ENCODE measurements at places on chromosomes 6 and 20.

DNA sequence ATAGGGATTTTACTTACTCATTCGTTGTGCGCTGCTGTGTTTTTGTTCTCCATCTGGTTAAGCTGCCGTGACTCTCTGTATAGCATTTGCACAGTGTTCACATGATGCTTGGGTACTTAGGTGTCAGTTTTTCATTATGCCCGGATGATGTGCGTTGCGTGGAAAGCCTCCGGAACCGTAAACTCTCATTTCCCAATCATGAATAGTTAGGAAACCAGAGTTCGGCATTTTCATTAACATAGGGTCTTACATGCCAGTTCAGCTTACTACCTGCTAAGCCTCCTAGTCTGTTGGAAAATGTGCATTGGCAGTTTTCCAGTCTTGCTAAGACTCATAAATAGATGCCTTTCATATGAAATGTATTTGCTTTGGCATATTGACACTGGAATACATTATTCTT is 483.4 kb upstream of the FLRT3 start:
- no peak for DNase-seq

- DNase-seq = no peak
These were observed 24.4 kb upstream of the FKBP1A start for GRCh38 chr20:1417273-1417672.

DNA sequence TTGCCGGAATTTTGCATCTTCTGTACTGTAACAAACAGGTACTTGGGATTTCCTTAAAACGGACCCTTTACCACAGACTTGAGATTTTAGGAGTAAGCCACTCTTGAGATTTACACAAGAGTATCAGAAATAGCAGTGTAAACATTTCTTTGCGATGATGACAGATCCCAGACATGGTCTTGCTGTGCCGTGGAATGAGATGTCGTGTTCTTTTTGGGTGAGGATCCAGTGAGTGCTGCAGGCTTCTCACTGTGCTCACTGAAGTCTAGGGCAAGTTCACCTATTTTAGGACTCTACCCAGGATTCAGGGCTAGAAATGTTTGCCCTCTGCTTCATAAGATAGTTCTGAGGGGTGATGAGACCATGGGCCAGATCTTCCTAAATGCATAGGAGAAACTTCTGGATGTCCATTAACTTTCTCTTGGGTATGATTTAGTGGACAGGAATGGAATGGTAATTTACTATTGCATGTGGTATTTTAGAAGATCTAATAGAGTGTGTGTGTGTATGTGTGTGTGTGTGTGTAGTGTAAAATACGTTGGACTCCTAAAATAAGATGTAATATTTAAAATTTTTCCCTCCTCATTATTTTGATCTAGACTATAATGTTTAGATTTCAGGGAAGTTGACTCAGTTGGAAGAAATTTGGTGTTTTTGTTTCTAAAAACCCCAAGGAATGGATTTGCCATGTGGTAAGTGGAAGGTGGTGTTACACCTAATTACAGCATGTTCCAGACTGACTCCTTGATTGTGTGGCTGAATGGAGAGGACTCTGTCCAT is 8.5 kb downstream of the LRRC1 start:
- no peak for DNase-seq

DNA sequence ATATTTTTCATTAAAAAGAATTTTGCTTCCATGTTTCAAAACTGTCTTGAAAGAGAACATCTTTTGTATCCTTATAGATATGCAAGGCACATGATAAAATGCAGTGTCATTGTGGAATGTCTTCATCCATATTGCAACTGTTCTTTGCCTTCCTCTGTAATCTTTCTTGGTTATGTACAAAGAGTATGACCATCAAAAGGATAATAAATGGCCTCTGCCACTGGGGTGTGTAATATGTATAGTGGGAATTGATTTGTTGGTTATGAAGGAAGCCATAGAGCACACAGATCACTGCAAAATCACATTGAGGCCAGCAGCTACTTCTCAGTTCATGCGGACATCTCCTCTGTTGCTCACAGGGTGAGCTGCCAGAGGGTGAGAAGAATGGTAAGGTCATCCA is 703.5 kb downstream of the TFAP2A start:
- no peak for DNase-seq

- DNase-seq = no peak
These were observed 38.1 kb upstream of the HLA-E start for GRCh38 chr6:30450909-30451841.

GRCh38 chr6:3228046-3228671 is 706 bp upstream of the TUBB2B start:
- DNase-seq = no peak

- DNase-seq = no peak
These were observed 148.0 kb upstream of the PLN start for GRCh38 chr6:118400098-118400497.

GRCh38 chr6:1716868-1717267 is 107.2 kb downstream of the FOXC1 start:
- DNase-seq = no peak

DNA sequence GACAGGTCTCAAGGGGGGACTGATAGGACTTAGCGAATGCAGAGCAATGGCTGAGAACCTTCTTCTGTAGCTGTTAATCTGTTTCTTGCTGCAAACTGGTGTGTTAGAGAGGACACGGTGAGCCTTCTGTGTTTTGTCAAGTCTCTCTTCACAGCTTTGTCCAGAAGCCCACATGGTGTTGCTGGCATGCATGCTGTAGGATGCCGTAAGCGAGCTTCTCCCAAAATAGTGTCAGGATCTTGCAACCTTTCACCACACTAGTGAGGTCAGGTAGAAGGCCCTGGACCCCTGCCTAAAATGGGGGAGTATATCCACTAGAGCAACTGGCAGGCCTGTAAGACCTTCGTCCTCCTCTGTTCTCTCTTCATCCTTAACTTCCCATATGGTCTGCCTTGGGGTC is 51.9 kb upstream of the GLP1R start:
- no peak for DNase-seq

DNA sequence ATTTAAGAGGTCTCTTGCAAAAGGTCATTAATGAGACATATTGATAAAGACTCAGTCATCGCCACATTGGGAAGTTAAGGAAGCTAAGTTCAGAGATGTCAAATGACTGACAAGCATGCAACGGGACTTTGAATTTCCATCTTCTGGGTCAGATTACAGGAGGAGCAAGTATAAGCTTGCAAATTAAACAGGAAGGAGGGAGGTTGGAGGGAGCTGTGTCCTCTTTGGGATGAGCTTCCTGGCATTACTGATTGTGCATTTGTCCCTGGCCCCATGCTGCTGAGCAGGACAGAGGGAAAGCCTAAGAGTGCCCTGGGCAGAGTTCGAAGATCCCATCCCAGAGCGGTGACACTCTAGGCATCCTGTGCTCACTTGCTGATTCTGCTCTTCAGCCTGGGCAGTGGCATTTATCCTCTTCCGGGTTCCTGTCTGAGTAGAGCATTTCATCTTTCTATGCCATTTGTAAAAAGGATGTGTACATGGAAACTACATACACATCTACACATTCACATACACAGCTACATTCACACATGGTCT is 40.5 kb downstream of the SLC22A1 start:
- DNase-seq = no peak

- DNase-seq = no peak
These were observed 10.6 kb downstream of the PNPLA1 start for GRCh38 chr6:36280467-36280866.

GRCh38 chr20:9140162-9140760 is 71.4 kb downstream of the PLCB4 start:
- DNase-seq = no peak

DNA sequence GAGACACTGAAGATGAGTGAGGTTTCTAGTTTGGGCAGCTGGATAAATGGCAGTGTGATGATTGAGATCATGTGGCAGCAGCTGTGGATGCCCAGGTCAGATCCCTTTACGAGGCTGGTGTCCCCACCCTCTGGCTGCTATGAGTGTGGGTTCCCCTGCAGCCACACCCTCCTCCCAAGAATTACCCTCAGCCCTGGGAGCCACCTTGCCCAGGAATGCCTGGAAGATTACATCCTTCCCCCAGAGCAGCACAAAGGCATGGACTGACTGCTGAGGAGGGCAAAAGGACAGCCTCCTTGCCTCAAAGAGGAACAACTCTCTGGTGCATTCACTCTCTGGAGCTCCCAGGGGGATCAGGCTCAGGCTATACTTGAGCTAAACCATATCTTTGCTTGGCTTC is 15.0 kb upstream of the PKHD1 start:
- no peak for DNase-seq

- DNase-seq = no peak
These were observed 101.7 kb upstream of the PMEPA1 start for GRCh38 chr20:57811374-57812020.

- no peak for DNase-seq
These were observed 218.8 kb downstream of the TFAP2A start for GRCh38 chr6:10196090-10196489.

GRCh38 chr6:117448011-117448410 is 22.3 kb upstream of the ROS1 start:
- no peak for DNase-seq

GRCh38 chr6:110874880-110875547 is 429 bp downstream of the AMD1 start:
- no peak for DNase-seq

DNA sequence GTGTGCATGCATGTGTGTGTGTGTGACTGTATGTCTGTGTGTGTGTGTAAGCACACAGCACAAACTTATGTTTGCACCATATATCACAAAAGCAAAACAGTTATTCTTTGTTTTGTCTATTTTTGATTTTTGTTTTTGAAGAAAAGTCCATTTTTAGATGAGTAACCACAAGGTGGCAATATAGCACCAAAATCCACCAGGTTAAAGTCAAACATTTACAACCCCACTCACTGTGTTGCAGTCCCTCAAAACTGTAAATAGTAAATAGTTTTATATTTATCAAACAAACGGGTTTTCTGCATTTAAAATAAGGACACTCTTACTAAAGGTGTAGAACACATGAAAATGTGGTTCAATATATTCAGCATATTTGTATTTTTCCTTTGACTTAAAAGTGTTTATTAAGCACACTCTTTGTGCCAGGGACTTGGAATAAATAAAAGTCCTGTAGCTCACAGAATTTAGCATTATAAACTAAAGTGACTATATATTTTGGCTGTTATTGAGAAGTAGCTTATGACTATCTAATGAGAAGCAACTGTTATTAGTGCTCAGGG is 118.5 kb downstream of the GFRAL start:
- DNase-seq = no peak

- DNase-seq = no peak
These were observed 4.8 kb upstream of the MUC22 start for GRCh38 chr6:31005249-31006020.

- DNase-seq = peak; percentile 10
These were observed 38.6 kb upstream of the SENP6 start for GRCh38 chr6:75563032-75563431.

- no peak for DNase-seq
These were observed 33.1 kb downstream of the SCAF8 start for GRCh38 chr6:154766288-154766687.

DNA sequence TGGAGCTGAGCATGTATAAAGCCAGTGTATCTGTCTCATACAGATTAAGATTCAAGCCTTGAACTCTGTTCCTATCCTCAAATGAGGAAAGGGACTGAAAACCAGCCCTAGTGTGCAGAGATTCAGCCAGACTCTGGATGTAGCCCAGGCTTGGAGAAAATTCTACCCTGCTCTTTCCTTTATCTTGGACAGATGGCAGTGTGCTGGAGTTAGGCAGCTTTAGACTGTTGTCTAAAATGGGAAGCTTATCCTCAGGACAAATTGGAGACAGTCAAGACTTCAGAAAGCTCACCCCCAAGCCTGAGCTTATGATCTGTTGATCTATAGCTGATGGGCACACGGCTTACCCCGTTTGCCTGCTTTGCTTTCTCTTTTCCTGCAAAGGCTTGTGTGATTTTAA is 1057.6 kb downstream of the KIF16B start:
- DNase-seq = no peak

- peak; percentile 50 for DNase-seq
These were observed 31.4 kb downstream of the ACSS2 start for GRCh38 chr20:34907616-34908469.

- DNase-seq = no peak
These were observed 11.1 kb downstream of the TOX2 start for GRCh38 chr20:43925801-43926200.

DNA sequence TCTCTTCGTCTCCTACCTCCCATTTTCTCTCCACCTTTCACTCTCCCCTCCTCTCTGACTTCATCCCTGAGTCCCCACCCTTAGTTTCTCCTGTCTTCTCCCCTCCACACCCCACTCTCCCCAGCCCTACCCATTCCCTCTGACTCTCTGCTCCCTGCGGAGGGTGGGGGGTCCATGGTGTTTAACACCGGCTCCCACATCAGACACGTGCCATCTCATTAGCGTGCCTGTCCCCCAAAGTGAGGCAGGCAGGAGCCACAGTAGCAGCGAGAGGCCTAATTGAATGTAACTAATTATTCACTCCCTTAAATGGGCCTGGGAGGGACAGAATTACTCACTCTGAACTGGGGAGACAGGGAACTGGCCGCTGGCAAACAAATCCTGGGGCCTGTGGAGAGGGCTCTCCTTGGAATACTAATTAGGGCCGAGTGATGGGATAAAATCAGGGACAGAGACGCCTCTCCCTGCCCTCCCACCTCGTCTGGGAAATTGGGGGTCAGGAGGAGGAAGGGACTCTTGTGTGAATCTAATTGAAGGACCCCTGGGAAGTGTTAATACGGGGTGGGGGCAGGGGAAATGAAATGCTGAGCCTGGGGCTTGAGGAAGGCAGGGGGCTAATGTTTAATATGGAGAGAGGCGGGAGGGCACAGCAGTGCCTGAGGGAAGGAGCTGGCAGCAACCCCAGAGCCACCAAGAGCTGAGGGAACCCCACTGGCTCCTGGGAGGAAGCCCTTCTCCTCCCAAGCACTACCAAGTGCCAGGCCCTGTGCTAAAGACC is 17.9 kb downstream of the CD40 start:
- no peak for DNase-seq

GRCh38 chr20:39968495-39968894 is 720.5 kb downstream of the MAFB start:
- DNase-seq = no peak

DNA sequence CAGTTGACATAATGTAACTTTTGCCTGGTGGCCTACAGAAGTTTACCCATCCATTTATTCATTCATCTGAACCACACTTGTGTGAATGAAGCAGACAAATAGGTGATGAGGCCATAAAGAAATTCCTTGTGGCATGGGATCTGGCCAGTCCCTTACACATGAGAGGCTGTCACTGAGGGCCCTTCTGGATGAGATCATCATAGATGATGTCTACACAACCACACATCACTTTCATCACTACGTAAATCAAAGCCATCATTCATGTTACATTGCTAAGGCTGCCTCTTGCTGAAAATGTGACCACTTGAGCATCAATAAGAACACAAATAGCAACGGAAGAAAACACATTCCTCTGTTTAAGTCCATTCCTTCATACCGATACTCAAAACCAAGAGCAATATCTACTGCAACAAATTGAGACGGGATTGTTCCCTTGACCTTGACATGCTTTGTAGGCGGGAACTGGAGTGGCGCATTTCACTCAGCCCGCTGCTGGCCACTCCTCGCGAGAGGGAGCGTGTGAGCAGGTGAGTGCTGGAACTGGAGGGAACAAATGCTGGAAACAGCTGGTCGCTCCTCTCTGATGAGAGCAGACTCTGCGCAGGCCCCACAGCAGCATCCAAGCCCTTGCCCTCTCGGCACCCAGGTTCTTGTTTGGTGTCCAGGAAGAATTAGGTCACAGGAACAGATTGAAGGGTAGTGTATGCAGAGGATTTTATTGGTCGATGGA is 49.3 kb downstream of the FAM50B start:
- DNase-seq = no peak
